Stimulated activated CD8-positive, alpha-beta memory T cell treated with anti-CD3 and anti-CD28 coated beads, Interleukin-4, amount 100 ng/mL, for 1 hour (primary cell): ENCODE measurements at places on chromosomes 4 and X.

- DNase-seq: no peak
These were observed 20.0 kb downstream of the GALNT7 start for GRCh38 chr4:173188648-173189047.

DNA sequence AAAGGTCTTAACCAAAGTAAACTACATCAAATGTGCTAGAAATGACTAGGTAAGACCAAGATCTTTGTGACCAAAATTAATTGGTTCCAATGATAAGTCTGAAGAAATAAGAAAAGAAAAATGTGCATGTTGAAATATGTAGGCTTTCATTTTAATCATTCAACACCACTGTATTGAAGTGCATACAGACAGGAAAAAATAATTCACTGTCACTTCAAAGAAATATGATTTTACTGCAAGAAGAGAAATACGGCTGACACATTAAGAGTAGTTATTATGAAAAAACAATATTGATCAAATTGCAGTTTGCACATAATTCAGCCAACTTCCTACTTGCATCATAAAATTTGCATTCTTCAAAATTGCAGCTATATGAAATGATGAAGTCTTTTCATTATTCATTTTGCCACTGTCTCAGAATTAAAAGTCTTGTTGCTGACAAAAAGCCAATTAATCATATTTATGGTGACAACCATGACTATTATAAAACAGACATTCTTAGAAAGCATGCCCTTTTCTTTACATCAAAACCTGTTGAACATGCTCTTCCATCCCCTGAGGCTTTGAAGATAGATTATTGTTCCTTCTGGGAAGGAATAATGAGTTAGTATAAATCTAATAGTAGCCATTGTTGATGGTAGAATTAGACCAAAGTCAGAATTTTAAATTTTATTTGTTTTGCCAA lies 405.9 kb upstream of the MAD2L1 start:
- no peak for DNase-seq

- no peak for DNase-seq
These were observed 334.9 kb downstream of the IL1RAPL1 start for GRCh38 chrX:28922106-28922505.

- no peak for DNase-seq
These were observed 680.4 kb downstream of the DMD start for GRCh38 chrX:32530802-32531403.

- DNase-seq: no peak
These were observed 98.8 kb upstream of the STX18 start for GRCh38 chr4:4640692-4641091.

GRCh38 chr4:89000844-89001360 lies 56.1 kb downstream of the FAM13A start:
- no peak for DNase-seq

DNA sequence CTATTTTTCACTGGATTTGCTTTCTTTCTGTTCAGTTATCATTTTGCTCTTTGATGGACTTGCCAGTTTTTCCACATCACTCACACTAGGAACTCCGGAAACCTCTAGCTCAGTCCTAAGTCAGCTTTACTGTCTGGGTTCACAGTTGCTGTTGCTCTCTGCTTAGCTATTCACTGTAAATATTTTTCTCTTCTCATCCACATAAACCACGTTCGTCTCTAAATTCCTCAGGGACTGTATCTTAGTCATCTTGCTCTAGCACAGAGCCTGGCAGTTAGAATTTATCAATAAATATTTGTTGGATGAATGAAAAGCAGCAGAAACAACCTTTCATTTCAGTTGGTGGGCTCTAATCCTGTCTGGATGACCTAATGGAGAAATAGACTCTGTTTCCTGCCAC lies 119.4 kb upstream of the DMD start:
- DNase-seq: no peak

GRCh38 chr4:120225527-120225926 lies 158.9 kb upstream of the MAD2L1 start:
- DNase-seq: no peak

GRCh38 chr4:14742054-14742453 lies 260.2 kb upstream of the CPEB2 start:
- DNase-seq: no peak

DNA sequence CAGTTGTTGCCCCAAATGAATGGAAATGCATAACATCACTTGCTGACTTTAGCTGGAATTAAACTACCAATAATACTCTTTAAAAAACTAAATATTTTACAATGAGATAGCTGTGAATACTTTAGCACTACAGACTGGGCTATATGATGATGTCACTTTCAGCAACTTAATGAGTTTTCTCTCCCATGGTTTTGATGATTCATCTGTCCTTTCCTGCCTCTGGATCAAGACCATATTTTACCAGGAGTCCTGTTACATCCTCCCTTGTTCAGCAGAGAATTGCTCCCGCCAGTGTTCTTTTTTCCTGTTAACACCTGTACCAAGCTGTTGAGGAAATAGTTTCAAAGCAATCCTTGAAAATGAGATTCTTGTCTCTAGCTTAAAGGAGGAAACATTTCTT lies 543.0 kb downstream of the SPRY1 start:
- DNase-seq: no peak

- DNase-seq: no peak
These were observed 7.6 kb downstream of the ZXDA start for GRCh38 chrX:57902633-57903032.

DNA sequence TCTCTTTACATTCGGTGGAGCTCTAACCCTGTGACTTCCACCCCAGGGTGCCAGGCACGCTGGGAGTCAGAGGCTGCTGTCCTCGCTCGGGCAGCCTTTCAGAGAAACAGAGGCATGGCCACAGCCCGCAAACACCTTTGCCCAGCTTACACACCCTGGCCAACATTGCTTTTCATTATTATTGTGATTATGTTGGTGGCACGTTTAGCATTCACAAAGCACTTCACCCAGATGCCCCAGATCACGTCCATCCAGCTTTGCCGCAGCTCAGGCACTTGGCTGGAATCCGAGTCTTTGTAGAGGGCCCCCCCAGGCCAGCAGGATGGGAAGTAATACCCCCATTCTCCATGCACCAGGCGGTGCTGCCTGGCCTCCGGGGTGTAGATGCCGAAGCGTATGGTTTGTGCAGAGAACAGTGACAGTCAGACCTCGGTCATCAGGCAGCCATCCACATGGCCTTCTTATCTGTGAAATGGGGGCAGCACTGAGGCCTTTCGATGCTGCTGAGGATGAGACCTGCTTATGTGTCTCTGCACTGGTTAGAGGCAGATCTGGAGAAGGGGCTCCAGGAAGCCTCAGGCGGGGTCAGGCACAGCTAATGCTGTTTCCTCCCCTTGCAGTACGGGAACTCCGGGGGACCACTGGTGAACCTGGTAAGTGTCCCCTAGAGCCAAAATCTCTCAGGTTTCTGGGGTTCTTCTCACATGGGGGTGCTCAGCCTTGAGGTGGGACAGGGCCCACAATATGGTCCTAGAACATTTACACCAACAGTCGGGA lies 22.3 kb downstream of the HTRA3 start:
- no peak for DNase-seq

- no peak for DNase-seq
These were observed 349.9 kb downstream of the FBXW7 start for GRCh38 chr4:152185786-152186550.

- no peak for DNase-seq
These were observed 29.3 kb upstream of the BCOR start for GRCh38 chrX:40127052-40127451.

GRCh38 chrX:149510386-149510785 lies 5.3 kb upstream of the IDS start:
- DNase-seq: no peak

DNA sequence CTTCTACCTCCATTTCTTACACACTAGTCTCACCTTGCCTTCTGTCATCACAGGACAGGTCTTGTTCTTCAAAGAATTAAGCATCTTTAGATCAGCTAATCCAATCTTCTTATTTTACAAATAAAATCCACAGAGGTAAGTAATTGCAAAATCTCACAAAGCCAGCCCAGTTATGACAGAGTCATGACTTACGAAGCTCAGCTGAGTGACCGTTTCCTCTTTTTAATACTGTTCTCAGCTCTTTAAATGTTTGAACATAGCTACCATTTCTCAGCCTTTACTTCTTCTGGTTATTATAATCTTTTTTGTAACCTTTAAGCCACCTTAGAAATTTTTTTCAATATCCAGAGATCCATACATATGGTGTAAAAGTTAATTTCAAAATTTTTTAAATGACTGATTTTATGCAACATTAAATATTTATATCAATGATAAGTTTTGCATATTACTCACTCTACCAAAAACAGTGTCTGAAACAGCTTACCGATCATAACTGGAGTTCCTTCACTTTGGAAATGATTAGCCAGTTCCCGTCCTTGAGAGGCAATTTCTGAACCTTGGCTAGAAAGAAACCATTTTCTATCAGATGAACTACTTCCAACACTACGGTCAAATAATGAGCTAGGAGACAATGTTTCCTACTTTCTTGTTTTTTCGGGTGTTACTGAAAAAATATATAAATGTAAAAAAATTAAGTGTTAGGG lies 8.8 kb downstream of the ANKRD37 start:
- DNase-seq: no peak

- DNase-seq: no peak
These were observed 14.5 kb downstream of the ARHGAP24 start for GRCh38 chr4:85489273-85489981.

GRCh38 chr4:88985088-88985773 lies 71.8 kb downstream of the FAM13A start:
- no peak for DNase-seq

GRCh38 chr4:21134994-21135393 lies 434.7 kb downstream of the PACRGL start:
- no peak for DNase-seq

GRCh38 chrX:97563531-97564133 lies 679.9 kb downstream of the RPA4 start:
- DNase-seq: peak; percentile 11

DNA sequence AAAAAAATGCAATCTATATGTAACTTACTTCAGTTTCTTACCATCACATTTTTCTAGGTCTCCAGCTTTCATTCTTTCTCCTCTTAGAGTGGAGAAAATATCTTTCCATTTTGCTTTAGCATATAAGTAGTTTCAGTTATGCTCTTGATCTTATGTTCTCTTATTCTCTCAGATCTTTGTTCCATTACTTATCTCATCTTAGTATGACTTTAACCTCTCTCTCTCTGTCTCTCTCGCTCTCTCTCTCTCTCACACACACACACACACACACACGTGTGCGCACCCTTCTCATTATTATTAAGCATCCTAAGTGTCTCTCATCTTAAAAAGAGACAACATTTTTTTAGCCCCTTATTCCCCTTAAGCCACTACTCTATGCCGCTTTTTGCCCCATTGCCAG lies 92.8 kb downstream of the FAAH2 start:
- DNase-seq: no peak

DNA sequence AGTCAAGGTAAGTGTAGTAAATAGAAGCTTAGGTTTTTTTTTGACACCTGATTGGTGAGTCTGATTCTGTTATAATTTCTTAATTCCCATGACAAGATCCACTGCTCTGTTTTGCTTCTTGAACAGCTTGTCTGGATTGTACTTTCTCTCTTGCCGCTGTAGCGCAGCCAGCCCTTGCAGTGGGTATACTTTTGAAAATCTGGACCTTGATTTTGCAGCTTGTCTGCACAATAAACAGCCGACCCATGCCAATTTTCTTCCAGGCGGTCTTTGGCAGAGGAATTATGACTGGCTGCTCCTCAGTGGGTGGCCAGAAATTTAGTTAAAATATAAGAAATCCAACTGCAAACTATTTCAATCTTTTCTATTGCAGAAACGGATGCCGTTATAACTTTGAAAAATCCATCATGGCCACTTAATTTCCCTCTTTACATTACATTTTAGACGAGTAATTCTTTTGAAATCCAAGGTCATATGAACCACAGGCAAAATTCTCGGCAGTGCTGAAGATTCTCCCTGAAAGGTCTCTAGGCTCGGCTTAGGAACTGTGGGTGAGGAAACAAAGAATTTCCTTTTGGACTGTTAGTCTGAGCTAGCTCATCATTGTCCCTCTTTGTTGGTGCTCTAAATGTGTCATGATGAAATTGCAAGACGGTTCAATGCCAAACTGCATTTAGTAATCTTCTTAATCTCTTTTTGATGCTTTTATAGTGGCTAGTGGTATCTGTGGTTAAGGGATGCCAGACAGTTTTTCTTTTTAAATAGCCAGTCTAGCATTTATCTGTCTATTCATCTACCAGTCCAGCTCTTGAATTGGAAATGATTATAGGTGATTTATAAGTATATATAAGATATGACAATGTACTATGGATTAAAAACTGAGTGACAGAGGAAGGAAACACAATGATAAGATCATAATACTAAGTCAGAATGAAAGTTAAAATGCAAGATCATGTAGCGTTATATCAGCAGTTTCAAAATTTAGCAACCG lies 31.5 kb upstream of the PTTG2 start:
- no peak for DNase-seq

GRCh38 chr4:151668689-151669402 lies 92.0 kb downstream of the GATB start:
- no peak for DNase-seq

DNA sequence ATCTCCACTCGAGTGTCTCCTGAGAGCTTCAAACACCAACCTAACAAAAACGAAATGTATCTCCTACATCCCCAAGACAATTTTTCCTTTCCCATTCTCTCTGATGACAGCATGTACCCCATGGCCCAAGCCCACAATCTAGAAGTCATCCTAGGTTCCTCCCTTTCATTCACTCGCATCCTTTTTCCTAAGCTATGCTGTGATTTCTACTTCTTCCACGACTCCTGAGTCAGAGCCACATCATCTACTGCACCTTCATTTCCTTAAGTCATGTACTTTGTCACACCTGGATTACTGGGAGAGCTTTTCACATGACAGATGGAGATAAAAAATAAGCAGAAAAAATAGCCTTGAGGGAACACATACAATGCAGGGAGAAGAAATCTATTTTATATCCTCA lies 20.1 kb downstream of the C4orf36 start:
- no peak for DNase-seq

DNA sequence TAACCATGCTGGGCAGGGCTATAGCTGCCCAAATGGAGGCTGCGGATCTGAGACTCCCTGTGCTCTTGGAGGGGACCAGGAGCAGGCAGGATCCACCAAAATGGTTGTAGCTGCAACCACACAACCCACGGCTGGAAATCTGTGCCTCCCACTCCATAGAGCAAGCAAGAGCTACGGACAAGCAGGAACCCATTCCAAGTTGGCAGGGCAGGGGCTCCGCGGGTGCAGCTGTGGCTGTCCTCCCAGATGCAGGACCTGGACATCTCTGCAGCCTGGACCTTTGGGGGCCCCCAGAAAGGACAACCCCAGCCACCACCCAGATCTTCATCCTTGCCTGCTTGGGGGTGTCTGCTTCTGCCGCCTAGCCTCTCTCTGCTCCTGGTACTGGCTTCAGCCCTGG lies 154.1 kb upstream of the TRAM1L1 start:
- DNase-seq: no peak
